ENCODE measurements at places on chromosomes 2 and 18.

GRCh38 chr18:41870817-41871216 lies 84.2 kb upstream of the PIK3C3 start:
- DNase-seq, result no peak

DNA sequence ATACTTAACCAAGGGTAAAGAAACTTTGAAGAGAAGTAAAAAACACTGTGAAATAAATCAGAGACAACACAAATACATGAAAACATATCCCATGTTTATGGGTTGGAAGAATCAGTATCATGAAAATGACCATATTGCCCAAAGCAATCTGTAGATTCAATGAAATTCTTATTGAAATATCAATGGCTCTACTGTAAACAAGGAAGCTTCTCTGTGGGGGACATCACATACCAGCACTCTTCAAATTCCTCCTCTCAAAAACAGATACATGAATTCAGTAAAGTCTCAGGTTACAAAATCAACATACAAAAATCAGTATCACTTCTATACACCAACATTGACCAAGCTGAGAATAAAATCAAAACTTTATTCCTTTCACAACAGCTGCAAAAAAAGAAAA lies 63.5 kb upstream of the CNTNAP5 start:
- DNase-seq, result no peak

- no peak for DNase-seq
Observed at GRCh38 chr2:66794070-66794469, 359.1 kb downstream of the MEIS1 start.

GRCh38 chr2:13694673-13695072 lies 937.8 kb upstream of the LRATD1 start:
- no peak for DNase-seq

DNA sequence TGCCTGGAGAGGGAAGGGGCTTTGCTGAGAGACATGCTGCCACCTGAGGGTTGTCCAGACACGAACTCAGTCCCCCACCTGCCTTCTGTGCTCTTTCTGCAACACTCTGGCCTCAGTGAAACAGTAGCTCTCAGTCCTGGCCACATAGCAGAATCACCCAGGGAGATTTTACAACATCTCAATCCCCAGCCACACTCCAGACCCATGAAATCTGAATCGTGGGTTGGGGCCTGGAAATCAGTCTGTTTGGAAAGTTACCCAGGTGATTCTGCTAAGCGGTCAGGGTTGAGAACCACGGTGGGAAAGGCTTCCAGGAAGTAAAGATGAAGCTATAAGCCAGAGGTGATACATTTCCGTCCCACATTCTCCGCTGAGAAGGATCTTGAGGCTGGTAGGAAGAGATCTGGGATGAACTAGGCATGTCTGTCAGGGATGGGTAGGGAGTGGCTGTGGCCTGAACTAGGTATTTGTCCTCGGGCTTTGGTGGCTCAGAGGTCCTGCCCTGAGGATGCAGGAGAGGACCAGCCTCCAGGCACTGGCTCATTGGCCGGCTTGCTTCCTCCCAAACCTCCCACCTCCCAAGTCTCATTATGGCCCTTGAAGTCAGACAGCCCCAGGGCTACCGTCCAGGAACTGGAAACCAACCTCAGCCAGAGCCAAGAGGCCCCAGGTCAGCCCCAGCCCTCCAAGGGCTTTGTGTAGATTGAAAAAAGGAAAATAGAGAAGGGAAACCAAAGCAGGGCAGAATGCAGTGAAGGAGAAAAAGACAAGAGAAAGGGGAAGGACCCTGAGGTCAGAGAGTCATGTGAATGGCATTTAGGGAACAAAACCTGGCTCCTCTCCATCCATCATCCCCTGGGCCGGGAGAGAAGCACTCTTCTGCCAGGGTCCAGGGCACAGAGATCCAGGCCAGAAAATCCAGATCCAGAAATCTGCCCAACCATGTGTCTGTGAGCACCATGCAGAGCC lies 119.6 kb downstream of the ZFP36L2 start:
- no peak for DNase-seq

DNA sequence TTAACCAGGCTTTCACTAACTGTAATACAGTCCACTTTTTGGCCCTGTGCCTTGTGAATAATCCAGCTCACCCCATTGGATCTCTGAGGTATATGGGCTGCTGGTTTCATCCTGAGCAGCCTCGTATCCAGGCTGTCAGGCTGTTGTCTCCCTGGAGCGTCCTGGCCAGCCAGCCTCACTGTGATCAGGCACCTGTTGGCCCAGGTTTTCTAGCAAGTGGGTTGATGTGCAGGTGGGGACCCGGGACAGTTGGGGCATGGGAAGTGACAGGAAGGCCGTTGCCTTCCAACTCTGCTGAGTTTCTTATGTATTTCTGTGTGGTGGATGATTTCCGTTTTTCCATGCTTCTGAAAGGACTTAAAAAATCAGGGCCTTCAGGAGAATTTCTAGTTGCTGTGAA lies 132.4 kb downstream of the ACOXL start:
- DNase-seq, result no peak

All from OCI-M1 (cell line).